ENCODE measurements at places on chromosomes 13 and 19.
A peak's percentile ranks its signal among the peaks of the same experiment; 100 is the strongest.

DNA sequence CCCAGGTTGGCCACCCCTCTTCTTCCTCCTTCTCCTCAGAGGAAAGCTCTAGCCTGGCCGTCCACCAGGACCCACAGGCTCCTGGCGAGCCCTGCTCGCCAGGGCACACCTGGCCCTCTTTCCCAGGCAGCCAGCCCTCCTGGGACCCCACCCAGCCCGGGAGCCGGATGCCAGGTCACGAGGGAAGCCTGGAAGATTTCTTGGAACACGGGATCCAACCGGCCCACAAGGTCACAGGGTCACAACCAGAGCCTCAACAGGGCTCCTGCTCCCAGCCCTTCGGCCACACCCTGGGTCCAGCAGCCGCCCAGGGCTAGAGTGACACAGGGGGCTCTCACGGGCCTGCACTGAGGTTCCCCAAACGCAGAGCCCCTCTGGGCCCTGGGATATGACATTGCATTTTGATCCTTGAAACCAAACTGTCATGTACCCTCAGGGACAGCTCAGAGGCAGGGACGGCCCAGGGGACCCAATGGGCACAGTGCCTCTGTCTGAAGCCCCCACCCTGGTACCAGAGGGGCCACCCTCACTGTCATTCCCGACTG lies 5.5 kb downstream of the MKNK2 start:
- DNase-seq: no peak

- peak; percentile 48 for DNase-seq
These were observed 1.7 kb downstream of the ANO8 start for GRCh38 chr19:17332677-17333581.

GRCh38 chr19:50817941-50818858 lies 5.4 kb downstream of the KLK1 start:
- no peak for DNase-seq

GRCh38 chr13:47330031-47330430 lies 433.2 kb upstream of the HTR2A start:
- no peak for DNase-seq

DNA sequence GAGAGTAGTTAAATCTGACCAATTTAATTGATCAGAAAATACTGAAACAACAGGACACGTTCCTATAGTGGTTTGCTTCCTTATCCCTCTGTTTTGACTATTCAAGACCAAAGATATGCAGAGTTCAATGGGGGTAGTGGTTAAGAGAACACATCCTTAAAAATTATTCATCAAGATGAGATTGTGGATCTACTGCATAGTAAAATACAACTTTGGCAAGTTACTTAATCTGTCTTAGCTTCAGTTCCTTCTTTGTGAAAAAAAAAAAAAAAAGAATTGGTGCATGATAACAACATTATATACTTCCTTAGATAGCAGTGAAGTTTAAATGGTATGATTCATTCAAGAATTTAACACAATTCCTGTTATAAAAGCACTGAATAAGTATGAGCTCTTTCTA lies 552.1 kb downstream of the DCT start:
- DNase-seq: no peak

DNA sequence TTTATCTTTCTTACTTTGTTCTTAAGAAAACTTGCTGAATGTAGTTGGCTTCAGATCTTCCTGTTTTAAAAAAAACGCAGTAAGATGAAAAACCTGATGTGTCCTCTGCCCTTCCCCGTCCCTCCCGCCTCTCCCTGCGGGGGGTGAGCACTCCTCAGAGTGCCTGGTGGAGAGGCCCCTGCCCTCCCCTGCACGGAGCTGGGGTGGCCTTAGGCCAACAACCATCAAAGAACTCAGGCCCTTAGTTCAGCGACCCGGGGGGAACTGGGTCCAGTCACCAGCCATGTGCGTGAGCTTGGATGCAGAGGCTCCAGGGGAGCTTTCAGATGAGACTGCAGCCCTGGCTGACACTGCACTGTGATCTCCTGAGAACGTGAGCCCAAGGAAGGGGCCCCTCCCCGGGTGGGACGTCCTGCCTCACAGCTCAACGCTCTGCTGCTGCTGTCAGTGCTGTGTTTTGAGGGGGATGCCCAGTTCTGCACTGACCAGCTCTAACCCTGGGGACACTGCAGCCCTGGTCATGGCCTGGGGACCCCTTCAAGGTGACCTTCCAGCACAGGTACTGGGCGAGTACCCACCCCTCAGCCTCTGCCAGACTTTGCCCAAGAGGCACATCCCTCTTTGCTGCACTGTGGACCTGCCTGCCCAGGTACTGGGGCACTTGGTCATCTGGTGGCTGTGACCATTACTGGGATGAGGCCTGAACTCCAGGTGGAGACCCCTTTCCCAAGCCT lies 42.7 kb downstream of the ANKRD10 start:
- no peak for DNase-seq

- DNase-seq: no peak
These were observed 365.9 kb downstream of the FGF14 start for GRCh38 chr13:102035969-102036368.

DNA sequence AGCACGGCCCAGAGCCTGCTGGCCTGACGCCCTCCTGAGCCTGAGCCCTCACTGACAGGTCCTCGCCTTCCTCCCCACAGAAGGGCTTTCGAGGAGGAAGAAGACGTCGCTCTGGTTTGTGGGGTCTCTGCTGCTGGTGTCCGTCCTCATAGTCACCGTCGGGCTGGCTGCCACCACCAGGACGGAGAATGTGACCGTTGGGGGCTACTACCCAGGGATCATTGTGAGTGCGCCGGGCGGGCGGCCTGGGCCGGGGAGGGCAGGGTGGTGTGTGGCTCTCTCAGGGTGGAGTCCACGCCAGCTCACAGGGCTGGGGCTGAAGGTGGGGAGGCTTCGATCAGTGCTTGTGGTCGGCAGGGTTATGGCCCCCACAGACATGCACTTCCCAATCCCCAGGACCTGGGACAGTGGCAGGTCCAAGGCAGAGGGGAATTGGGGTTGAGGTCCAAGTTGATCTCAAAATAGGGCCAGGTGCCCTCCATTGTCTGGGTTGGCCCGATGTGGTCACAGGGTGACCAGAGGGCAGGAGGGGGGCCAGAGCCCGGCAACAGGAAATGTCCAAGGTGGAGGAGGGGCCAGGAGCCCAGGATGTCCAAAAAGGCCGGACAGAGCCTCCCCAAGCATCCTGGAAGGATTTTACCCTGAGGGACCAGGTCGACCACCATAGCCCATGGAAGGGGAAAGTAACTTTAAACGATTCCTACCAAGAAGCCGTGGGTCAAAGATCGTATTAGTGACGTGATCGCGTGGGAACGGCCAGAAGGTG lies 7.2 kb downstream of the TMEM255B start:
- no peak for DNase-seq

- no peak for DNase-seq
These were observed 358.1 kb downstream of the ENOX1 start for GRCh38 chr13:43428545-43429296.

DNA sequence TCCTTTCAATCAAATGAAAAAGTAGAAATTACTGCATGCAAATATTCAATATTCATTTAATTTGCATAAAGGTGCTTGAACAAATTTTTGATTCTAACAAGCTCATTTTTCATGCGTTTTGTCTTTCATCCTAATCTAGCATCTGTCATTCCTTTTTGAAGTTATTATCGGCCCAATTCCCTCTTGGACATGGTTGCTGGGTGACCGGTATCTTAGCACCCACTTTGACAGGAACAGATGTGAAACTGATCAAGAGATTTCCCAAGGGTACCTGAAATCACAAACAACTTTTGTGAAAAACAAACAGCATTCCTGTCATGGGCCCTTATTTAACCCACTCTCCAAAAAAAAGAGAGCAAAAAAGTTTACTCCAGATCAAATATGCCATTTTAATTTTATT lies 13.3 kb downstream of the DACH1 start:
- DNase-seq: no peak

GRCh38 chr13:47826471-47826870 lies 174.6 kb downstream of the SUCLA2 start:
- peak; percentile 31 for DNase-seq

DNA sequence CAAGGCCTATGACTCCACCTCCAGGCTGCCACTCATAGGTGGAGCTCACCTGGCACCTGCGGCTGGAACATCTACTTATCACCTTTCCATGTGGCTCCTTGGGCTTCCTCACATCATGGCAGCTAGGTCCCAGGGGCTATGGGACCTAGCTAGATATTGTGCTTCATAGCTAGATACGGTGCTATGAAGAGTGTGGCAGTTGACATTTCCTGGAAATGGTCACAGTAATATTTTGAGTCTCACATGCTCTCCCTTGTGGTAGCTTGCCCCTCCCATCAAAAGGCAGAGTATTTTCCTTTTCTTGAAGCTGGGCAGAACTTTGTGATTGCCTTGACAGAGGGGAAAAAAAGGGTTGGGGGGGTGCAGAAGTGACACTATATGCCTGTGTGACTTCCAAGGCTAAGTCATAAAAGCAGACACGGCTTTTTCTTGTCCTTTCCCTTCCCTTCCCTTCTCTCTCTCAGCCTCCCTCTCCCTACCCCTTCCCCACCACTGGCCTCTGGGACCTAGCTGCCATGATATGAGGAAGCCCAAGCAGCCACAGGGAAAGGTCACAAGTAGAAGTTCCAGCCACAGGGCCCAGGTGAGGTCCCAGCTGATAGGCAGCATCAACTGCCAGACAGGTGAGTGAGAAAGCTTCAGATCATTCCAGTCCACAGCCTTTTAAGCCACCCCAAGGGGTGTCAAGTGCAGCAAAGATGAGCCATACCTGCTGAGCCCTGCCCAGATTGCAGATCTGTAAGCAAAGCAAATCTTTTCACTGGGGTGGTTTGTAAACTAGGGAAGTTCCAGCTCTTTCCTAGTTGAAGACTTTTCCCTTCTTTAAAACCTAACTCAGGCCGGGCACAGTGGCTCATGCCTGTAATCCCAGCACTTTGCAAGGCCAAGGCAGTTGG lies 6.9 kb upstream of the HIF3A start:
- no peak for DNase-seq

DNA sequence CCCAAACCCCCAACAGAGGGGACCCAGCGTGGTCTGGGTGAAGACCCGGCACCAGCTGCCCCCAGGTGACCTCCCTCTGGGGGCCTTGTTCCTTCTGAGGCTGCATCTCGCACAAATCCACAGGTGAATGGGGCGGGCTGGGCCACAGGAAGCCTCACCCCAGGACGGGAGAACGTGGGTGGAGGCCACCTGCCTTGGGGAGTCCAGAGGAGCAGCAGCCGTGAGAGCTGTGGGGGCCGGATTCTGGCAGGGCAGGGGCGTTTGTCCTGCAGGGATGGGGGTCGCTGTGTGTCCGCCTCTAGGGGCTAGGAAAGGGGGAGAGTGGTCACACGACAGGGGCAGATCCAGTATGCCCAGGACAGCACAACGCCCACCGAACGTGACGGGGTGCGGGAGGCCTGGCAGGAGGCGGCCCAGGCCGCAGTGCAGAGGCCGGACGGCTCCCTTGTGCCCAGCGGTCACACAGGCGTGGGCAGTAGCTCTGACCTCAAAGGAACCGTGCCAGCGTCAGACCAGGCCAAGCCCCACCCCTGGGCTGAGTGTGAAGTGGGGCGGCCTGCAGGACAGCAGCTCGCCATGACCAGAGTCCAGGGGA lies 6.7 kb downstream of the POLR2E start:
- DNase-seq: no peak

DNA sequence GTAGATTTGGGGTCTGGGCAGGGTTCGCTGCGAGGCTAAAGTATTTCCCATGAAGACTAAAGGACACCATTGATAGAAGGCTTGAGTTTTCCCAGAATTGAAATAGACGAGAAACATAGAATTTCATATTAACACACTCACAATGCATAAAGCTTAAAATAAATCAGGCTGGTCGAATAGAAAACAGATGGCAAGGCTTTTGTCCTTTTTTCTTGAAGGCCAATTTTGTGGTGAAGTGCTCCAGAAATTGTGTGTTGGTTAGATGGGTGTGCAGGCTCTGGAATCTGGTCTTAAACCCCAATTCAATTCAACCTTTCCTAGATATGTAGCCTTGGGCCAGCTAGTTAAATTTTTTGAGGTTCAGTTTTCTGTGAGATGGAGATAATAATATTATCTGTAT lies 56.9 kb upstream of the LRCH1 start:
- DNase-seq: peak; percentile 40

DNA sequence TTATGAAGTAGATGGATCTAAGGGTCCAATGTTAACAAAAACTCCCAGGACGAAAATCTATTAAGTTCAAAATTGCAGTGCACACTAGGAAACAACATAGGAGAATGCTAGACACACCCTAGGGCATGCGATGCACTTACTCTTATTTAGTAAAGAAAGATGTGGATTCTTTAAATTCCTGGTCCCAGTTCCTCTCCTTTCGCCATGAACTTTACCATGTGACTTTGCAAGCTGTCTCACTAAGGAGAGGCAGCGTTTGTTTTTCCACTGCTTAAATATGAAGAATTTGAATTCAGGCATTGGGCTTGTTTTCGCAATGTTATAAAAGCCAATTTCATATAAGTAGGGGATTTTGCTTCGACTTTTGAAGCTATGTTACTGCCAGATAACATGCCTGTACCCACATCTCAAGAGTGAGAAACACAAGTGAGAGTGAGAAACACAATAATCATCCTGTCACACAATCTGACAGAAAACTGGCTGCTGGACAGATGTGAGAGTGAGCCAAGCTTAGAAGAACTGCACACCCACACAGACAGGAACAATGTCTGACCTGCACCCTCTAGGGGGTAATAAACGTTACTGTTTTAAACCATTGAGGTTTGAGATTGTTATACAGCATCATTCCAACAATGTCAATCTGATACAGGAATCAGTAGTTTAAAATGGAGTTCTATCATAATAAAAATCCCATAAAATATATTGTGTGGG lies 1308.4 kb downstream of the SLITRK5 start:
- DNase-seq: no peak

DNA sequence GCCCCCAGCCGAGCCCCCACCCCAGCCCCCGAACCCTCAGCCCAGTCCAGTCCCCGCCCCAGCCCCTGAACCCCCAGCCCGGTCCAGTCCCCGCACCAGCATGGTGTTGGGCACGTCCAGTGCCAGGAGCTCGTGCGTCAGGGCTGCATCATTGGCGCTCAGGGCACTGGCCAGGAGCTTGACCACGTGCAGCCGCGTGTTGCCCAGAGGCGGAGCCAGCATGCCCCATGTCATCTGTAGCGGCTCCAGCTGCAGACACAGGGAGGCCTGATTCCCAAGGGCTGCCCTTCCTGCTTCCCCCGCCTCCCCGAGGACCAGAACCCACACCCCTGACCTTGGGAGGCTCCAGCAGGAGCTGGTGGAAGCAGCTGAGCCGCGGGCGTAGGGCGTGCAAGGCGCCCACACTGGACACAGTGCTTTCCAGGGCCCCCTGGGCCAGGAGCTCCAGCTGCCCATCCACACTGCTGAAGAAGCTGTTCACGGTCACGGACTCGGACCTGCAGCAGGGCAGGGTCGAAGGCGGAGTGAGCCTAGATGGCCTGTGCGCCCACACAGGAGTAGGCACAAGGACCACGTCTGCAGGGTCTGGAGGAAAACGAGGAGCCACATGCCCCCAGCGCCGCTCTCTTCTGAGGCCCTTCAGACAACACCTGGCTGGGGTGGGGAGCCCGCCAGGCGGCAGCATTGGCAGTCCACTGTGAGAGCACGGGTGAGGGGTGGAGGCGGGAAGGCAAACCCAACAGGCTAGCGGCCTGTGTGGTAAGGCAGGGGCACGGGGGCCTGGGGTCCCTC lies 12.8 kb upstream of the TMEM86B start:
- DNase-seq: no peak

DNA sequence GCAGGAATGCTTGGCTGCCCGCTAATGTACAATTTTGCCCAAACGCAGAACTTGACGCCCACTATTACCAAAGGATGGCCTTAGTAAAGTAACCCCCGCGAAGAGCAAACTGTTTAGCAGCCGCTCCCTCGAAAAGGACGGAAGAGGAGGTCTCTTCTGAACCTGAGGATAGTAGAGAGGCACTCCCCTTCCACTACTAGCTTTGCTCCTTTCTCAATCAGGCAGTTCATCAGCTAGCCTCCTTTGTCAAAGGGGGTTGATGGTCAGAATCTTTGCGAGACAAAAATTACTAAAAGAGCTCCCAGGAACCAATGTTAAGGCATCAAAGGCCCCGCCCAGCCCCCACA lies 534 bp downstream of the CAB39L start:
- peak; percentile 34 for DNase-seq
